ENCODE measurements at places on chromosomes 1 and 21.

GRCh38 chr1:154786804-154787570 lies 83.1 kb downstream of the KCNN3 start:
- DNase-seq: no peak

DNA sequence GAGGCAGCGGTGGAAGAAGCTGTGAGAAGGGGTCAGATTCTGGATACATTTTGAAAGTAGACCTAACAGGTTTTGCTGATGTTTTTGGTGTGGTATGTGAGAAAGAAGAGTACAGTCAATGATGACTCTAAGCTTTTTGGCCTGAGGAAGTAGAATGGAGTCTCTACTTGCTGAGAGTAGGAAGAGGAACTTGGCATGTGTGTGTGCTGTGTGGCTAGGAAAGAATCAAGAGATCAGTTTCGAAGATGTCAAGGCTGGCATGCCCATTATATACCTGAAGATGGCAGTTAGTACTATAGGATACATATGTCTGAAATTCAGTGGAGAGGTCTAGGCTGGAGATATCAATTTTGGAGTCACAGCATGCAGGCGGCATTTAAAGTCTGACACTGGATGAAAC lies 64.4 kb downstream of the MAB21L3 start:
- no peak for DNase-seq

GRCh38 chr1:32426489-32427255 lies 32.4 kb upstream of the BSDC1 start:
- peak; percentile 72 for DNase-seq

GRCh38 chr1:178464141-178464540 lies 32.6 kb downstream of the CLEC20A start:
- no peak for DNase-seq

DNA sequence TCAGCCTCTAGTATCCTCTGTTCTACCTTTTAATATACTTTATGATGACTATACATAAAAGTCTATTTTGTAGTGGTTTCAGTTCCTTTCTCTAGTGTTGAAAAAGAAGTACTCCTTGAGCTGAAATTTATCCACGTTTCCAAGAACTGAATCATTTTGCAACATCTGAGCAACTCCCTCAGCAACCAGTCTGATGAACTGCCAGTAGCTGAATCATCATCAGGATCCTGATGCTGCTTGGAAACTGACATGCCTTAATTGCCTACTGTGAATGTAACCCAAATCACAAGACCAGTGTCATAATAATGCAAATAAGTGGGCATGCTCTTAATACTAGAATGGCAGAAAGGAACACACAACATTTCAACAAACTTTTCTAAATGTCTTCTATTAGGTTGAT lies 103.3 kb downstream of the CYYR1 start:
- no peak for DNase-seq

DNA sequence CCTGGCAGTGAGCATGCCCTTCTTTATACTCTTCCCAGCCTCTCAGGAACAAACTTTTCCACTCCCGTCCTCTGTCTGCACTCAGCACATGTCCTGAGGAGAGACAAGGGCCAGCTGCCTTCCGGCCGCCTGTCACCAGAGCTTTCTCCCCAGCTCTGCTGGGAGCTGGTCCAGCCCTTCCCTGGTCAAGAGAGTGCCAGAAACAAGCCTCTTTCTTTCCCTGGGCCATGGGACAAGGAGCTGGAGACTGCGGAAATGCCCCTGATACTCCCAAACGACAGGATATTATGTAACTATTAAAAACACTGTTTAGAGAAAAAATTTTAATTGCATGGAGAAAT lies 10.4 kb downstream of the LAMB3 start:
- DNase-seq: no peak

DNA sequence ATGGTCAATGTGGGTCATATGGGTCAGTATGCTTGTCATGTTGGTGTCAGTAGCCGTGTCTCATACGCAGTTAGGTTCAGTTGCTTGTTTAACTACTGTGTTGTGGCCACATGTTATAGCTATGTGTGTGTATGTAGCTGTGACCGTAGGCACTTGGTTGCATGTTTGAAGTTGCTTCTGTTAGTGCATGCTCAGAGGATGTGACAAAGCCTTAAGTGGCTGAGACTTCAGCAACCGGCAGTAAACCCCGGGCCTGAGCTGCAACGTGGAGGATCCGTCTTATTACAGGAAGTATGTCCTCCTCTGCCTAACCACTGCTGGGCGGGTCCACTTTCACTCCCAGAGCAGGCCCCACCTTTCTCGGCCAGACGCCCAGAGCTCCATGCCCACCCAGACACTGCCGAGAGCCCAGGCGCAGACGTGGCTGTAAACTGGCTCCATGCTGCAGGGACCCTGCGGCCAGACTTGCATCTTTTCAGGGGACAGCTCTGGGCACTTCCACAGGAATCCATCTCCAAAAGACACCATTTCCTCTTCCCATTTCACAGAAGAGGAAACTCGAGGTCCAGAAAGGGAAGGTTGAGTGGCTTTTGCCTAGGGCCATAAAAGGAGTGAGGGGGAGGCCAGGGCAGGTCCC lies 2.2 kb downstream of the TCEA3 start:
- DNase-seq: no peak

DNA sequence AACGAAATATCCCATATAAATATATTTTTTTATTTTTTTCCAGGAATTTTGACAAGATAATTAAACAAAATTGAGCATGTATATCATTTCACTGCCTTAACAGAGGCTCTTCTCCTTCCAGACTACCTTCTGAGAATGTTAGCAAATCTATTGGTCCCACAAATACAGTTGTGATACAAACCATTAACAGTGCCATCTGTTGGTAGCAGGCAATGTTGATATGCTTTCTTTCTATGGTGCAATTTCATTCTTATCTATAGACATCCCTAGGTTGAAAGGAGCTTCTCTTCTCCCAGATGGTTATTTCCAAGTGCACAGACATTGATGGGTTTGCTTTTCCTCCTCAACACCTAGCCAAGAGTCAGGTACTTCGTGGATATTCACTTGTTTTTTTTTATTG lies 303.6 kb downstream of the USH2A start:
- DNase-seq: no peak

- DNase-seq: no peak
Measured at GRCh38 chr1:197845886-197846285, 56.5 kb upstream of the C1orf53 start.

DNA sequence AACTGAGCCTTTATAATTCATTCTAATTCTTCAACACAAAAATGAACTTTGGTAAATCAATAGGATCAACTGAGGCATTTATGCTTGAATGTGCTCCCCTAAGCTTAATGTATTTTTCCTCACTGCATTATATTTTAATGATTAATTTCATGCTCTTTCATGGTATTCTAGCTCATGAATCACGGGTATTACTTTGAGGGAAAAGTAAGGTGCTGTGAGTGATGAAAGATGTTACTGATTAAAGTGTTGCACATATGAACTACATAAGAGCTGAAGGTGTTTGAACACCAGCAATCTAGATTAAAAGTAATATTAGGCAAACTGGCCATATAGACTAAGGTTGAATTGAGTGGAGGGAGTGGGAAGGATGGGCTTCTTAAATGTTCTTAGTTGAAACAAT lies 1.9 kb downstream of the DPYD start:
- no peak for DNase-seq

GRCh38 chr1:182713492-182713891 lies 29.1 kb upstream of the RGS8 start:
- DNase-seq: no peak

All from NCI-H526 (cell line).